ENCODE measurements at places on chromosomes 4 and X.

DNA sequence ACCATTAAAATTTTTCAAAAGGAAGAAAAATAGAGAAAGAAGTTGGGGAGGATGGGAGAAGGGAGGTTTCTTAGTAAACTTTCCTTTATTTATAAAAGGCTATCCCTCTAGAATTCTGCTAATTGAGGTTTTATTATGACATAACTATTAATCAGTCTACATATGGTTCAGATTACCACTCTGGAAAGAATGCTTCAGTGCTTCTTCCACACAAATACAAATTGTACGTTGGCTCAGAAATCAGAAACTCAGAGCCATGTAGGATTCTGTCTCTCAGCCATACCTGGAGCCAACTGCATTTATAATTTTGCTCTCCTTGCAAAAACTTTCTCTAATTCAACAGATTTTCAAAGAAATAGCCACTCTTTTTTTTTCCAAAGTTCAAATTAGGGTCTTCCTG, 37.1 kb downstream of the SRPX start:
- no peak for DNase-seq

- DNase-seq, result no peak
These were observed 642.9 kb downstream of the STPG2 start for GRCh38 chr4:97500423-97500822.

GRCh38 chr4:144710526-144710912, 64.6 kb downstream of the HHIP start:
- no peak for DNase-seq

GRCh38 chr4:187283201-187283955, 559.7 kb upstream of the FAT1 start:
- DNase-seq, result no peak

DNA sequence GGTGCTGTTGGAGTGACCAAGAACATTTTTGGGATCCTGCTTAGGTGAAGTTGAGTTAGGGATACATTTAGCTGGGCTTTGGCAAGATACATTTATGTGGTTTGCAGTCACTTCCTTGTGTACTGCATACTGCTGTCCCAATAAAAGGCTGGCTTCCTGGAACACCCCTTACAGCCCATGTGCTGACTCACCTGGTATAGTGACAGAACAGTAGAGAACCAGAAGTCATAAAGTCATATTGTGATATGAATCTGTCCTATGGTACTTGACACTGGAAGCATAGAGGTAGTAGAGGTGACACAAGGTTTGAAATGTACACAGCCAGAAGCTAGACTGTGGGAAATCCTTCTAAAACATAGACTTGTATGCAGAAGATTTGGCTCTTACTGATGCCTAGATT, 55.3 kb upstream of the SLC25A43 start:
- DNase-seq, result no peak

DNA sequence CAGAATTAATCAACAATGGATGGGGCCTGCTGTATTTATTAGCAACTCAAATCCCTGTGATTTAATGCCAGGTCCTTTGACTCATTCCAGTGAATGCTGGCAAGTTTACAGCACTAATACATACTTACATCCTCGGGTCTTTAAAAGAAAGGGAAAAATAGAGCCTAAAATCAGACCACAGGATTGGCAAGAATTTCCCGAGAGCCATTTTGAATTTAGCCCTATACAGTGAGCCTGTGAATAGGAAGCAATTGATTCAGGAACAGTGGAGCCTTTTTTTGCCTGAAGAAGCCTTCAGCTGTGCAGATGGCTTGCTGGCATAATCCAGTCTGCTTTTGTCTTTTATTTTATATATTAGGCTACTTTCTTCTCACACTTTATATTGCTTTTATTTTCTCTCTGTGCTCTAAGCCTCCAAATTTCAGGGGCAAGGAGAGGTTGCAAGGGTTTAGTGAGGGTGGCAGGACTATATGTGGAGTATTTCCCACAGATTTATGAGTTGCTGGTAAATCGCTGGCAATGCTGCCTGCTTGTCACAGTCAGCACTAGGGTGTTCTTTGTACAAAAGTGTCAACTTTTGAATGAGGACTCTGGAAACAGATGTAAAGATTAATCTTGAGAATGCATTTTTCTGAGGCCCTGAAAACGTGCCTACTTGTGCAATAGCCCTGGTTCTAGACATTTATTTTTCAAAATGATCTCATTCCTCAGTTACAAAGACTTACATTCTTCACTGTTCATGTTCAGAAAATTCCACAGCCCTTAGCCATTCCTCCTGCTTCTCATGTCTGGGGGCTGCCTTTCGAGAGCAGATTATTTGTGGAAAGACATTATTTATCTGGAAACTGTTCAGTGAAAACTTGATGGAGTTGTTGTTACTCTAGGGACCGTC, 303.5 kb downstream of the SPRY1 start:
- DNase-seq, result no peak

- no peak for DNase-seq
These were observed 33.7 kb upstream of the MND1 start for GRCh38 chr4:153310793-153311192.

GRCh38 chrX:5857232-5857631, 371.4 kb downstream of the NLGN4X start:
- no peak for DNase-seq

DNA sequence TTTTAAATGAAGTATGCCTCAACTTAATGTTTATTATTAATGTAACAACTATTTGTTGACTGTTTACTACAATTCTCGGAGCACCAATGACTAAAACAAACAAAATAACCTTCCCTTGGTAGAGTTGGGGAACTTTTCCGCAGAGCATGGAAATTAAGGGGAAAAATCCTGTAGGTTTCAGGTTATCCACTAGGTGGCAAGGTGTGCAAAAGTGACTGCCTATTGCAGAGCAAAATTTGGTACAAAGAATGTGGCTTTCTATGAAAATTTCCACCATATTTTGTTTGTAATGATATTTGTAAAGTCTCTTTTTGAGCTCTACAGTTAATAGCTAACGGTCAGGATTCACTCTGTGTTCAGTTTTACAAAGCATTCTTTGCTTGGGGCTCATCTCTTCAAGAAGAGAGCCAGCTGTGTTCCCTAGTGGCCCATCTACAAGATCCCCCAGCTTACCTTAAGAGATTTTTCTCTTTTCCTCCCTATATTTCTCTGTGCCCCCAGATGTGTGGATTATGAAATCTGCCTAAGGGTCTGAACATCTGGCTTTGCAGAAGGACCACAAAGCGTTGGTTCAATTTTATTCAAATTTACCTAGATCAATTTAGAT, 61.1 kb downstream of the FBXO8 start:
- peak; percentile 28 for DNase-seq

- DNase-seq, result no peak
These were observed 847.8 kb downstream of the TRIML1 start for GRCh38 chr4:188987011-188987410.

DNA sequence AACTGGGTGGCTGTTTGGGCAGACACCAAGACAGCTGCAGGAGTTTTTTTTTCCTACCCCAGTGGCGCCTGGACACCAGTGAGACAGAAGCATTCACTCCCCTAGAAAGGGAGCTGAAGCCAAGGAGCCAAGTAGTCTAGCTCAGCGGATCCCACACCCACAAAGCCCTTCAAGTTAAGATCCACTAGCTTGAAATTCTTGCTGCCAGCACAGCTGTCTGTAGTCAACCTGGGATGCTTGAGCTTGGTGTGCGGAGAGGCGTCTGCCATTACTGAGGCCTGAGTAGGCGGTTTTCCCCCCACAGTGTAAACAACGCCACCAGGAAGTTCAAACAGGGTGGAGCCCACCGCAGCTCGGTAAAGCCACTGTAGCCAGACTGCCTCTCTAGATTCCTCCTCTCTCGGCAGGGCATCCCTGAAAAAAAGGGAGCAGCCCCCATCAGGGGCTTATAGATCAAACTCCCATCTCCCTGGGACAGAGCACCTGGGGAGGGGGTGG, 171.4 kb downstream of the ARHGEF9 start:
- DNase-seq, result no peak

DNA sequence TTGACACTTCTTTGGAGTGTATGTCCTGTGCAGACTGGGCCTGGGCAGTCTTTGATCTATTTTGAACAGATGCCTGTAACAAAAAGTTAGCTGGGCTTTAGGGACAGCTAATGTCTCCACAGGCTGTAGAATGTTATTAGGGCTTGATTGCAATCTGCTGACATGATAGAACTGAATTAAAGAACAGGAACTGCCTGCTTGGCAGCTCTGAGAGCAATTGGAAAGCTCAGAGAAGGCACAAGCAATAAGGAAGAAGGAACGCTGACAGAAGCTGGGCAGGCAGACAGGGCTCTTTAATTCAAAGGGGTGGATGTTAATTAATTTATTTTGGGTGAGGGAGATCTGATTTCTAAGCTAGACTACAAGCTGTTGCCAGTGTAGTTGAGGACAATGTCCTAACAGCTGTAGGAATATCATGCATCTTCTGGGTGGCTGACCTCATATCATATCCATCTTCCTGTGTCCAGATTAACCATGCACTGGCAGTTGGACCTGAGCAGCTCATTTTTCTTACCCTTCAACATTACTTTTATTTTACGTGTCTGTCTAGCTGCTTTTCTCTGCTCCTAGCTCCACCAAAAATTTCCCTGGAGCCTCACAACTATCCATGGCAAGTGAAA, 20.7 kb upstream of the GRXCR1 start:
- DNase-seq, result no peak

DNA sequence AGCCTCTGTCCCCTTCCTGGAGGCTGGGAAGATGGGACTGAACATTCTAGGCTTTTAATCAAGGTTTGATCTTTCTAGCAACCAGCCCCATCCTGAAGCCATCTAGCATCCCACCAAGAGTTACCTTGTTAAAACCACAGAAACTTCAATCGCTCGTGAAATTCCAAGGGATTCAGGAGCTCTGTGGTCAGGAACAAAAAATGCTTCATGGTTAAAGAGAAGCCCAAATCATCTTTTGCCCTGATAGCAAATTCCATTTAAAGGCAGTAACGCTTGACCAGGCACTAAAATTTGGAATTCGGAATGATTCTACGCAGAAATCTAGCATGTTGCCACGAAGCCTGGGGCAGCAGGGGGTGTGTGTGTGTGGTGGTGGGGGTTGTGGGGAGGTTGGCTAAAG, 47.8 kb downstream of the CASP6 start:
- no peak for DNase-seq

DNA sequence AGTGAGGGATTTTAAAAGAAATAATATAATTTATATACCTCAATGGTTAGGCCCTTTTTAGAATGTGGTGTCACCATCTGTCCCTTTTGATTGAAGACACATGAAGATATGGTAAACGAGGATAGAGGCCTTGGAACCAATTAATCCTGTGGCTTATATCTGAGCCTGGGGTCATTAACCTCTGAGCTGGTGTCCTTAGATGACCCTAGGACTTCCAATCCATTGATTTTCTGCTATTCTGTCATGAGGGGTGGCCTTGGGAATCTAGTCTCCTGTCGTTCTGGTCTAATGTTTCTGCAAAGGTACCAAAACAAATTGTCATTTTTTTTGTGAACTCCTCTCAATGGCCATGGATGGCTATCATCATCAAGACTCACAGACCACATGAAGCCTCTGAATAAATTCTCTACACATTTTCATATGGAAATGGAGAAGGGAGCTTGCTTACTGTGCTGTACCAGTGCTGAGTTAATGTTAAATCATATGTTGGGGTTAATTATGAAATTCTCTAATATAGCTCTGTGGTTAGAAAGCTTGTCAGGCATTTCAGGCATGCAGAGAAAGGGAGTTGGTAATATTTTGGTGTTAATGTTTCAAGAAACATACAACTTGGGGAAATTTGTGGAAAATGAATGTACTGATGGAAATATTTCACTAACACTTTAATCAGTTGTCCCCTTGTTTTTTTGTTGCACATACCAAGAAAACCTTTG, 204.2 kb upstream of the IL15 start:
- DNase-seq, result no peak

DNA sequence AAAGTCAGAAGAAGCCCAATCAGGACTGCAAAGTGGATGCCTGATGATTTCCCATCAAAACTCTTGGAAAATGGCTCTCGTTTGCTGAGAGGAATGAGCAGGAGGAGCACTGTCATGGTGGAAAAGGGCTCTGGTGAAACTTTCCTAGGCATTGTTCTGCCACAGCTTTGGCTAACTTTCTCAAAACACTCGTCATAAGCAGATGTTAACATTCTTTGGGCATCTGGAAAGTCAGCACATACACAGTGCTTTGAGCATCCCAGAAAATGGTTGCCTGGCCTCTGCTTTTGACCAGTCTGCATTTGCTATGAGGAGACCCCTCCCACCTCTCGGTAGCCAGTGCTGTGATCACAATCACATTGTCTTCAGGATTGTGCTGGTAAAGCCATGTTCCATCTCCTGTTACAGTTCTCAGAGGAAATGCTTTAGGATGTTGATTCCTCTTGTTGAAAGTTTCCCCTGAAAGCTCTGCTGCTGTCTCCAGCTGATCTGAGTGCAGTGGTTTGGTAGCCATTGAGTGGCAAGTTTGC, 25.2 kb upstream of the TBC1D14 start:
- no peak for DNase-seq

All from GM13976 (cell line).